ENCODE measurements at places on chromosomes 16 and 17. TPM values are rescaled to one million over a fixed set of nuclear protein-coding genes. Genes with fewer than 3 reads are reported as not detected.

Gene C17orf113
- total RNA-seq = 0.33 TPM

Gene MT3
- total RNA-seq = 0.59 TPM

Gene PLXDC1
- 3.5 TPM for total RNA-seq

Gene KRTAP2-1
- total RNA-seq = not detected

Gene CD300H
- total RNA-seq = not detected

Gene ABCA8
- 198 TPM for total RNA-seq
